MCF 10A (cell line): ENCODE measurements at places on chromosomes 1 and 21.

DNA sequence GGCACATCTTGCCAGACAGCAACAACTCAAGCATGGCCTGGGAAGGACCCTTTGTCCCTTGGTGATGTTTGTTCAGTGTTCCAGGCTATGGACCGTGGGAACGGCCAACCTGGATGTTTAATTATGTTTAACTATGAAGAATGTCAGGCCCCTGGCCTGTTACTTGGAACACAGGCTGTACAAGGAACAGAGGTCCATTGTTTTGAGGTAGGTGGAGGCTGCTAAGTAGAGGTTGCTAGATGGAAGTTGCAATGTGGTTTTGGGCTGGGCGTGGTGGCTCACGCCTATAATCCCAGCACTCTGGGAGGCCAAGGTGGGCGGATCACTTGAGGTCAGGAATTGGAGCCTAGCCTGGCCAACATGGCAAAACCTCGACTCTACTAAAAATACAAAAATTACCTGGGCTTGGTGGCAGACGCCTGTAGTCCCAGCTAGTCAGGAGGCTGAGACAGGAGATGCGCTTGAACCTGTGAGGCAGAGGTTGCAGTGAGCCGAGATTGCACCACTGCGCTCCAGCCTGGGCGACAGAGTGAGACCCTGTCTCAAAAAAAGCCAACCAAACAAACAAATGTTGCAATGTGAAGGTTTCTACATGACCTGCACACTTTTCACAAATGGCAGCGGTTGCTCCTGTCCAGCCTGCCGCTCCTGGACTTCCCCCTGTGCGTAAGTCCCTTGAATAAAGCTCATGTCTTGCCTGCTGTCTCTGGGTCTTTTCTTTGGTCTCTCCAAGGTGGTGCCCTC lies 2.5 kb upstream of the LEFTY1 start:
- no peak for DNase-seq

- no peak for DNase-seq
Observed at GRCh38 chr1:210001751-210002150, 63.7 kb downstream of the SYT14 start.

DNA sequence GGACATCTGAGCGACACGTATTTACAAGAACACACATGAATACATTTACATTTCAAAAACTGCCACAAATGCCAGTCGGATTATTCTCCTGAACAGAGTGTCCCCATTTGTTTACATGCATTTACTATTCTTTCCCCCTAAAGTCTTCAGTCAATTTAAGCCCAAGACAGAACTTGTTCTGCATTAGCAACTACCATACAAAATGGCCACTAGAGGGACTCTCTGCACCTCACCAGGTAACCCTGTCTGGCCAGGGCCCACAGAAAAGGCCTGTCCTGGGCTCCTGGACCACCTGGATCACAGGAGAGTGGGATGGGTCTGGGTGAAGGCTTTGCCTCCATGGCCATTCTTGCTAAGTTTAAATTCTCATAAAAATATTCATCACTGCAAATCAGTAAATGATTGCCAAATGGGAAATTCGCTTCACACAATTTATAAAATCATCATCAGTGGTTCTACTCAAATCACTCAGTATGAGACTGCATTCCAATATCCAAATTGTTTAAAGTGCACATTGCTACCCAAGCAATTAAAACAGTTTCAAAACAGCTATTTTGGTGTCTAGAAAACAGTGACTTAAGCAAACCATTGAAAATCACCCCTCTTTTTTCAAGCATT lies 12.5 kb upstream of the GUCA2A start:
- DNase-seq = peak; percentile 57

DNA sequence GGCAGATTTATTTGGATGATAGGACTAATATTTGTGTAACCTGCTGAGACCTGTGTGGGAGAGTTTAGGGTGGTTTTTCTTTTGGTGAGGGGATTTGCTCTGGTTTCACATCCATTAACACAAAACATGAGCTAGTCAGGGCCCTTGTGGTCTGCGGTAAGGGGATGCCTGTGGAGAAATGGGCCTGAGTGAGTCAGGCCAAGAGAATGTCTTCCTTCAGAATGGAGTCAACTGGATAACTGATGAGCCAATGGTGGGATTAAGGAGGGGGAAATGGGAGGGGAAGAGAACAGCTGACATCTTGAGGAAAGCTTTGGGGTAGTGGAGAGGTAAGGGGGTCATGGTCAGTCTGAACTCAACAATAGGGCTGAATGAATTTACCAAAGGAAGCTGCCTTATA lies 13.9 kb downstream of the WNT2B start:
- peak; percentile 70 for DNase-seq

DNA sequence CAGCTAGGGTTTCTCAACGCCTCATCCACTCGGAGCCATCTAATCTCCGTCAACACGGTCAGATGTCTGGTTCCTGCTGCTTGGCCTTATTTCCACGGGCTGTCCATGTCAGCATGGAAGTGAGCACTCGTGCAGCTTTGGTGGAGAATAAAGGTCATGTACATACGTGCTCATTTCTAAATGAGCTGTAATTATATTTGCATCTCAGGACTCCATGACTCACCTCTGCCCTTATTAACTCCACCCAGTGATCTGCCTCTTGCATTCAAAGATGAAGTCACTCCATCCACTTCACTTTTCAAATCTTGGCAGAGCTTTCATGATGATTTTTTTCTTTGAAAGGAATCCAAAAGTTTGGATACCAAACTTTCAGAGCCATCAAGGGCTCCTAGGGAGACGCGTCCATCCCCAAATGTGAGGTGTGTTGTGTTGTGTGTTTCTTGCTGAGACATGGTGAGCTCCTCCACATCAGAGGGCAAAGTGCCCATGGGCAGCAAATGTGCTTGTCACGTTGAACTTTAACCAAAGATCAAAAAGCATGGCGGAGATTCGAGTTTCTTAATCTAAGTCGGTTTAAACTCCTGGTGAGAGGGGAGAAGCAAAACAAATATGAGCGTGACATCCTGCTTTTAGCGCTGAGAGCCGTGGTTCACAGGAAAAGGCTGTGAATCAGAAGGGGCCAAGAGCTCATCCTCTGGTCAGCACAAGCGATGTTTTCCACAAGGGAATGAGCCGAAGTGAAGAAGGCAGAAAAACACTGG lies 68.6 kb upstream of the ERRFI1 start:
- peak; percentile 75 for DNase-seq

- DNase-seq = no peak
Observed at GRCh38 chr1:229001467-229002011, 266.3 kb downstream of the RHOU start.

DNA sequence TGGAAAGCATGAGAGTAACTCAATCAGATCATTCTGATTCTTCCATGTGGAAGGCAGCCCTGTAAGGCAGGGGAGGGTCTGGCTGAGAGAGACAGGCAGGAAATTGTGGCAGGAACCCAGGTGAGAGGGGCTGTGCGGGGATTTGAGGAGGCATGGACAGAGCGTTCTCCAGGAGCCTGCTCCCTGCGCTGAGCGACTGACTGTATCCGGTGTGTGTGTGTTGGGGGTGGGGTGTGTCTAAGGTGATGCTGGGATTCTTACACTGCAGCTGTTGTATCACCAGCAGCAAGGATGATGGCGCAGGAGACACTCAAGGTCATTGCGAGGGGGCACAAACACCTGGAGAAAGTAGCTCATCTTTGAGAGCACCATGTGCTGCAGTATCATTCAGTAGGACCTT lies 128.5 kb downstream of the RHOU start:
- no peak for DNase-seq

- DNase-seq = peak; percentile 94
Observed at GRCh38 chr1:24379733-24380315, 33.8 kb downstream of the STPG1 start.

DNA sequence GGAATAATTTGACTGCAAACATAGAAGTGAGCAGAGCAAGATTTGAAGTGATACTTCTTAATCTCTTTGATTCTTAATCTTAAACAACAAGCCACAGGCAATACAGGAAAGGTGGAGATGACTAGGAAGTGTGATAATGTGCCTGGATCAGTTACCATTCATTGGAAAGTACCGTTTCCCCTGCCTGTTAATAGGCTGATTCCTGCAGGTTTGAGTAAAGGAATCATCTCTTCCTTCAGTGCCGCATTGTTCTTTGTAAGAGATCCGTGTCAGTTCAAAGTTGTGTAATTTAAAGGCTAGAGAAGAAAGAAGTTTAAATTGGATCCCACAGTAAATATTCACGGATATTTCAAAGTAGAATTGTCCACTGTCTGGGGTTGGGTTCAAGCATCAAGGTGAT lies 43.5 kb upstream of the BCL10 start:
- DNase-seq = no peak

- DNase-seq = peak; percentile 93
Observed at GRCh38 chr1:205172729-205173366, 38.7 kb downstream of the DSTYK start.

- DNase-seq = no peak
Observed at GRCh38 chr1:77582905-77583304, 99.6 kb downstream of the ZZZ3 start.

DNA sequence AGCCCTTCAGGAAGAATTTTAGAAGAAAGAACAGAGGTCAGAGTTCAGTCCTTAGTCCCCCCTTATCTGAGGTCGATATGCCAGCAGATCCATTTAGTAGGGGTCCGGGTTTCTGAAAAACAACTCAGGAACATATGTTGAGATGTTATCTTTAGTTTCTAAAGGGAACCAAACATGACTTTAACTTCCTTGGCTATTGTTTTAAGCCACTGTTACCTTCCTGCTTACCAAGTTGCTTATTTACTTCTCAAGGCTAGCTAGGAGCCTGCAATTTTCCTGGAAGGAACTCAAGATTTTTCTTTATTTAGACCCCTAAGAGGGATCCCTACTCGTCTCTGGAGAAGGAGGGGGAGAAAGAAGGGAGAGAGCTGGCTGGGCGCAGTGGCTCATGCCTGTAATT lies 54.3 kb downstream of the KCNC4 start:
- DNase-seq = no peak

DNA sequence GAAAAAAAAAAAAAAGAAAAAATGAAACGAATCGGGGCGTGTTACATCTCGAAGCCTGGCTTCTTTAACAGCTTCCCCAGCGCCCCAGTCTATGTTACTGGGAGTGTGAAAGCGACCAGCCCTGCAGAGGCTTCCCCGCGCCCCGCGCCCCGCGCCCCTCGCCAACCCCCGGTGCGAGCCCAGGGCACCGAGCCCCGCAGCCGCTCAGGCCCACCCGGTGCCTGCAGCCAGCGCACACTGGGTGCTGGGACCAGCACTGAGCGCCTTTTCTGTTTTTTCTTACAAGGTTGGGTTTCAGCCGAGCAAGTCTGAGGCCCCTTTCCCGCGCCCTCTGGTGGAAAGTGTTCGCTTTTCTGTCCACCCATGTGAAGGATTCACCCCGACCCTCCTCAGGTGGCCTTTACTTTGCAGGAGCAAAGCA lies 42.1 kb upstream of the ZNF496 start:
- DNase-seq = peak; percentile 70

DNA sequence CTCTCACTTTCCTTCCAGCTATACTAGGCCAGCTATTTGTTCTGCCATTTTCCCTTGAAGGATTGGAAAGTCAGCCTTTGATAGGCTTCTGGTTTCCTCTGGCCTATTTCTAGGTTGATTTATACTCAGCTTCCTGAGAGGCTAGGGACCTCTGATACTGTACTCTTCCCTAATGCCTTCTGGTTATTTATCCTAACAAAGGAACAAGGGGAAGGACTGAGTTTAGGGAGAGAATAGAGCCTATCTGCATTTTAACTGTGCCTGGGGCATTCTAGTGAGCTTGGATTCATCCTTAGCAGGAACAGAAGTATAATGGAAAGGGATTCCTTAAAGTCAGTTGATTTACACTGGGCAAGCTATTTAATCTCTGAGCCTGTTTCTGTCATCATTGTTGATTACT lies 11.8 kb upstream of the TMEM39B start:
- DNase-seq = no peak

DNA sequence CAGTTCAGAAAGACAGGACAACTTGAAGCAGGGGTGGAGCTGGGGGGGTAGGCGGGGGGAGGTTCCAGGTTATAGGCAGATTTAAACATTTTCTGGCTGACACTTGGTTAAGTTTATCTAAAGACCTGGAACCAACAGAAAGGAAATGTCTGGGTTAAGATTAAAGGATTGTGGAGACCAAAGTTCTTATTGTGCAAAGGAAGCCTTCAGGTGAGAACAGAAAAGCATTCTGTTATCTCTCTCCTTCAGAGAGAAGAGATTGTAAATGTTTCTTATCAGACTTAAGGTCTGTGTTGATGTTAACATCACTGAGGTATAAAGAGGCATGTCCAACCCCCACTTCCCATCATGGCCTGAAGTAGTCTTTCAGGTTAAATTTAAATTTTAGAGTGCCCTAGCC lies 3.7 kb upstream of the ACADM start:
- no peak for DNase-seq

DNA sequence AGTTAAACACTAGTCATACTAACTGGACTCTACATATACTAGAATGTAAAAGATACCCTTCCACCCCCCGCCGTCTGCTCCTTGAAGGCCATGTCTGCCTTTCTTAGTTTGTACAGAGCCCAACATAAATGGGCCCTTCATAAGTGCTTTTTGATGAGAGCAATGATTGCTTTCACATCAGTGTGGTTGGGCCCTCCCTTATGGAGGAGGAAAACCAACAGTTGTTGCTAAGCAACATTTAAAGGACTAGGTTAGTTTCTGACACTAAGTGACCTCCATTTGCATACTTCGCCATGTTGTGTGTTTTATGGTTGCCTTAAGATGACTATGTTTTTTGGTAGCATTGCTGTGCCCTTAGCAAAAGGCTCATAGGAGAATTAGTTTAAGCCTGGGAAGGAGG lies 182.0 kb upstream of the SGIP1 start:
- DNase-seq = no peak

- DNase-seq = peak; percentile 20
Observed at GRCh38 chr1:112209493-112209892, 186.5 kb upstream of the CTTNBP2NL start.

DNA sequence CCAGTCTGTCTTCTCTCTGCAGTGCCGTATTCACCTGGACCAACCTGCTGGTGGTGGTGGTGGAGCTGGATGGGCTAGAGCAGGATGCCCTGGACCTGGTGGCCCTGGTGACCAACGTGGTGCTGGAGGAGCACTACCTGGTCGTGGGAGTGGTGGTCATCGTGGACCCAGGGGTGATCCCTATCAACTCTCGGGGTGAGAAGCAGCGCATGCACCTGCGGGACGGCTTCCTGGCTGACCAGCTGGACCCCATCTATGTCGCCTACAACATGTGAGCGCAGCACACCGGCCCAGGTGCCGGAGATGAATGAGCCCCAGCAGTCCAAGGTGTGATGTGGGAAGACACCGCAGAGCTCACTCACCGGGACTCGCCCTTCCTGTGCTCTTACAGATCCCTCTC lies 37.5 kb downstream of the S100B start:
- DNase-seq = no peak

DNA sequence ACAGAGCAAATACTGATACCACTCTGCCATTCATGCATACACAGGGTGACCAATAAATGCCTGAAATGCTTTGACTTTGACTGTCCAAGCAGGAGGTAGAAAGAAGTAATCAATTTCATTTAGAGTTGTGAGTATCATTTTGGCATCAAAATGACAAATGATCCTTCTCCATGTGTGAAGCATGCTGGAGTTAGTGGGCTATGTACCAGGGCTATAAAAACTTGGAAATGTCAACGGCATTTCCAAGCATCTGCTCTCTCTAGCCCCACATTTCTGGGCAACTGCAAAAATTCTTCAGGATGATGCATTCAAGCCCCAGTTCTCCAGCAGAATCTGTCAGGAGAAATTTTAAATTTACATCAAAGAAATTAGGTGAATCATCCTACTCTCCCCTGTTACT lies 208.4 kb upstream of the PTBP2 start:
- DNase-seq = no peak
